Right atrium auricular region (tissue), 2 donors: ENCODE measurements at places on chromosomes 13 and 19. TPM values are rescaled to one million over a fixed set of nuclear protein-coding genes. Genes with fewer than 3 reads are reported as not detected.

DNA sequence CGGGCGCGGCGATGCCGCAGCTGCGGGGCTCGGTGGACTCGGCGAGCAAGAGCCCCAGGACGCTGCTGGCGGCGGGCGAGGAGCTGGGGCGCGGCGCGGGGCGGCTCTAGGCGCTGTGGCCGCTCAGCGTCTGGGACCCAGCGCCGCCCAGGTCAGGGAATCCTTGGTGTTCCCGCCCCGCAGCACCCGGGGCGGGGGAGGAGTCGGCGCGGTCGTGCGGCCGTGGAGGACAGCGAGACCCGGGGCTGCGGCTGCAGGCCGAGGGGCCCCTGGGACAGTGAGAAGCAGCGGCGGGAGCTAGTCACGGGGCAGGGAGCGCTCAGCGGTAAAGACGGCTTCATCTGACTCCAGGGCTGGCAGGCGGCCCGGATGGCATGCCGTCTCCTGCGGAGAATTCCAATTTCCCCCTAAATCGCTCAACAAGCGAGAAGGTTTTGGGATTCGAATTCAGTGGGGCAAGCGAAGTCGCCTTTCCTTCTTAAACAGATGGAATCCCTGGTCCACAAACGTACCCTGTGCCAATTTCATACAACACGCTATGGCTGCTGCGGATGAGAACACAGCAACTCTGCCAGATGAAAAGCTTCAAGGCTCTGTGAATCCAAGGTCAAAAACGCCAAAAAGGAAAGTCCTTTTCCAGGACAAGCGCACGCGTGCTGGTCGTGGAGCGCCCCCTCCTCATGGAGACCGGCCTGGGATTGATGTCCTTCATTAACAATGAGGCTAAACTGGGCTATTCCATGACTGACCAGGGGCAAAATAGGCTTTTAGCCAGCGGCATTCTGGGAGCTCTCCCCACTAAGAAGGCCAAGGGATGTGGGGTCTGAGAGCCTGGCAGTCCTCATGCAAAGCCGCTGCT is 4.2 kb upstream of the ZSCAN4 start:
- peak; percentile 60 for DNase-seq

The ACP5 gene
- 3.6 TPM for total RNA-seq

DNA sequence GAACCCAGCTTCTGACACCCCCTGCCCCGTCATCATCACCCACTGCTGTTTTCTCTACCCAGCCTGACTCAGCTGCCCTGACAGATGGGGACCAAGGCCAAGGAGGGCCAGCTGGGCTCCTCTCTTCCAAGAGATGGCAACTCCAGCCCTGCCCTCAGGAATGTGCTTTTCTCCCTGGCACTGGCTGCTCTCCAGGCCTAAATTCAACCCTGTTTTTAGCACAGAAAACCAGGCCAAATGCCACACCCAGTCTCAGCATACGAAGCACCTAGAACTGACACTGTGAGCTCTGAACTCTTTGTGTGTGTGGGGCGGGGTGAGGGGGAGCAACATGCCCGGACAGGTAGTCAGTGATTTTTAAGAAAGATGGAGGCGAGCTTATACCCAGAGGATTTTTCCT is 23.4 kb upstream of the IGFL1 start:
- no peak for DNase-seq

DNA sequence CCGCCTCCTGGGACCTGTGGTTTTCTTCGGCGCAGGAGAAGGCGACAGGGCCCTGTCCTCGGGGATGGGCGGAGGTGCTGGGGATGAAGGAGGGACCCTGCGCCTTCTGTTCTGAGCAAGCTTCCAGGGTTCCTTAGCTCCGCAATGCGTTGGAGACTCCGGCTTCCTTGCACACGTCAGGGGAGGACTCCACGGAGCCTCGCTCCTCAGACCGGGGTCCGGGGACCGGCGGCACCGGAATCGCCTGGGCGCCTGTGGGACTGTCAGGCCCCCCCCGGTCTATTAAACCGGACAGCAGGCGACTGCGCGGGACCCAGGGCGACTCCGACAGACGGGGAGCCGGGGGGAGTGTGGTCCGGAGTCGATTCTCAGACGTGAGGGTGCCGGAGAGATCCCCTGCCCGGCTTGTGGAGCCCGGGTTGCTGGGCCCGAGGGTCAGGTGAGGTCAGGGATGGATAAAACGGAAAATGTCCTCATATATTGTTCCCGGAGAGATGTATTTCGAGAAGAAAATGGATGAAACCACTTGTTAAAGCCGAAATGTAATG is 227.4 kb downstream of the TEX29 start:
- no peak for DNase-seq

GRCh38 chr13:30504081-30504480 is 38.3 kb upstream of the HMGB1 start:
- no peak for DNase-seq

GRCh38 chr13:89324582-89324981 is 1653.4 kb downstream of the SLITRK5 start:
- DNase-seq = no peak

- peak; percentile 53 for DNase-seq
These were observed 15.4 kb upstream of the ZNF681 start for GRCh38 chr19:23774106-23774505.

- DNase-seq = no peak
These were observed 192.1 kb downstream of the KATNAL1 start for GRCh38 chr13:30115257-30115600.

DNA sequence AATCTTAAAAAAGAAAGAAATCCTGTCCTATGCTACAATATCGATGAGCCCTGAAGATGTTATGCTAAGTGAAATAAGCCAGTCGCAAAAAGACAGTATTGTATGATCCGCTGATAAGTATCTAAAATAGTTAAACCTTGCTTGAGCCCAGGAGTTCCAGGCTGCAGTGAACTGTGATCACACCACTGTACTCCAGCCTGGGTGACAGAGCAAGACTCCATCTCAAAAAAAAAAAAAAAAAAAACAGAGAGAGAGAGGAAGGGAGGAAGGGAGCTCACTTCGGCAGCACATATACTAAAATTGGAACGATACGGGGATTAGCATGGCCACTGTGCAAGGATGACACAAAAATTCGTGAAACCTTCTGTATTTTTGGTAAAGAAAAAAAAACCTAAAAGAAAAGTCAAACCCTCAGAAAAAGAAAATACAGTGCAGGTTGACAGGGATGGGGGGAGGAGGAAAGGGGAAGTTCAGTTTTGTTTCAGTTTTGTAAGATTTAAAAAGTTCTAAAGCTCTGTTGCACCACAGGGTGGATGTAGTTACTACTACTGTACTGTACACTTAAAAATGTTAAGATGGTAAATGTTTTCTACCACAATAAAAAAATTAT is 8.4 kb downstream of the CLASRP start:
- DNase-seq = no peak

- DNase-seq = no peak
These were observed 308.3 kb downstream of the TBC1D4 start for GRCh38 chr13:75173457-75174356.

- no peak for DNase-seq
These were observed 55.7 kb downstream of the FAM216B start for GRCh38 chr13:42836930-42837690.

The RAB20 gene
- total RNA-seq = 10.8 TPM

The GSX1 gene
- total RNA-seq = not detected

DNA sequence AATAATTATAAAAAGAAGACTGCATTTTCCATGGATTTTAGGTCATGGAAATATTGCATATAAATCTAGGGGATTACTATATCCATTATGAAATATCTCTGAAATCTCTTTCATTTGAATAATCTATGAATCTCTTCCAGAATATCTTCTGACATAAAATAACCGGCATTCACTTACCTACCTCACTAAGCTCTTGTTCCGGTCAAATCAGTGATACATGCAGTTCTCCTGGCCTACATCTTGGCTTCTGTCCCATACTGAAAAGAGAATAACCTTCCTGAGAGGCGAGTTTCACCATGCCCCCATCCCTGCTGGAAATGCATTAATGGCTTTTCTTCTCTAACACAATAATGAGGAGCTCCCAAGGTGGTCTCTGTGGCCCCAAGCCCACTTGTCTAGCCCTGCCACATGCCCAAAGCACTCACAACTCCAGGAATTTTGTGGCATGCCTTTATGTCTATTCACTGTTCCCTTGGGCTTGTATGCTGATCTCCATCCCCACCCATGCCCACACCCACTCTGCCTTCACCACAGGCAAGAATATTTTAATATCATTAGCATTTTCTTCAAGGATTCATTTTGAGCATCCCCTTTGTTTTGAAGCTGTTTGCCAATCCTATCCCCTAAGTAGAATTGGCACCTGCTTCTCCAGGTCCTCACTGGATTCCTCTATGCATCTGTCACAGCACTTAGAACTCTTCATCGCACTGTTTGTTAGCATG is 401.6 kb downstream of the COG6 start:
- DNase-seq = no peak

The WTIP gene
- total RNA-seq = 32.3 TPM

GRCh38 chr19:19113040-19113626 is 25.1 kb downstream of the TMEM161A start:
- no peak for DNase-seq

The SCEL gene
- not detected for total RNA-seq

- DNase-seq = no peak
These were observed 74.7 kb downstream of the SPACA7 start for GRCh38 chr13:112450904-112451240.

The ADGRL1 gene
- total RNA-seq = 31.2 TPM

The PDX1 gene
- total RNA-seq = not detected

The MED25 gene
- 54.0 TPM for total RNA-seq

The DAND5 gene
- 10.7 TPM for total RNA-seq

The NLRP12 gene
- total RNA-seq = 0.19 TPM

DNA sequence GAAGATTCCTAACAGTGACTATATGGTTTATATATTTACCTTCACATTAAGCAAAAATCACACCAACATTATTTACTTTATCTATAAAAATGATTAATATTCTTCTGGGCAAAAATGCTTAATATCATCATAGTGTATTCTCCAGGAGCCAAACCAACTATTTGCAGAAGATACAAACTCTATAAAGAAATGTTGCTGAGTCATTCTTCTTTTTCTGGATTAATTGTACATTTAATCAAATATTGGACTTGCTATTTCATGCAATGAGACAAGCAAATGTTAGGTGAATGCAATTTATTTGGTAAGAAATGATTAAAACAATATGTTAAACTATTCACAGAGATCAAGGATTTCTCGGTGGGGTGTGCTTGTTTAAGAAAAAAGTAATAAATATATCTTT is 1075.8 kb downstream of the PCDH9 start:
- no peak for DNase-seq

DNA sequence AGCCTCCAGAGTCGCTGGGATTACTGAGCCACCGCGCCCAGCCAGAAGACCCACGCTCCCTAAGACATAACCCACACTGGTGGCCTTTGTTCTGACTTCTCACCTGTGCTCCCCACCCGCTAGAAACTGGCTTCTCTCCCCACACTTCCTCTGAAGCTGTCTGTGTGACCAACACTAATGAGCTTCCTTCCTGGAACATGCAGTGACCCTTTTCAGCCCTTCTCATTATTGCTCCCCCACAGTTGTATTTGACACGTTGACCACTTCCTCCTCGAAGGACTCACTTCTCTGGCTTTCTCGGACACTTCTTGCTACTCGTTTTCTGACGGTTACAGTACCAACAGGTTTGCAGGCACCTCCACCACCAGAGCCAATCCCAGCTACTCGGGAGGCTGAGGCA is 10.9 kb downstream of the NCR1 start:
- DNase-seq = no peak

- DNase-seq = no peak
These were observed 8.2 kb upstream of the UBL3 start for GRCh38 chr13:29858667-29859066.
